ENCODE measurements at places on chromosomes 3 and 15.

DNA sequence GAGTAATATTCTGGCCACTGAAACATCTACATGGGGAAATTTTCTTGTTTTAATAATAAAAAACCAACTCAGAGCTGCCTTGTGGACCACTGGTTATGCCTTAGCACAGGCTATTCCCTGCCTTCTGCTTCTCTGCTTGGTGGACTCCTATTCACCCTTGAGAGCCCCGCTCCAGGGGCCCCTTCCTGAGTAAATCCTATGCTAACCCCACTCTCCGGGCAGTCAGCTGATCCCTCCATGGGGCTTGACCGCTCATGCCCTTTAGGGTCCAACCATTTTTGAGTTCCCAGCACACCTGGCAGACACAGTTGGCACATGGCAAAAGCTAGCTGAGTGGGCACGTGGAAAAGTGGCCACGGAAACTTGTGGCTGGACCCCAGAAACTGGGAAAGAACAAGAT, 38.2 kb downstream of the ATP2B2 start:
- no peak for DNase-seq

DNA sequence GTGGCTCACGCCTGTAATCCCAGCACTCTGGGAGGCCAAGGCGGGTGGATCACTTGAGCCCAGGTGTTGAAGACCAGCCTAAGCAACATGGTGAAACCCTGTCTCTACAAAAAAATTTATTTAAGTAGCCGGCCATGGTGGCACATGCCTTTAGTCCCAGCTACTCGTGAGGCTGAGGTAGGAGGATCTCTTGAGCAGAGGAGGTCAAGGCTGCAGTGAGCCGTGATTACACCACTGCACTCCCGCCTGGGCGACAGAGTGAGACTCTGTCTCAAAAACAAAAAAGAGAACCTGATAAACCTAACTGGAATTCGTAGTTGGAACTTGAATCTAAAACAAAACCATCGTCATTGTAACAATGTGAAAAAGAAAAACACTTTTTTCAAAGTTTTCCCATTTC, 57.1 kb downstream of the TCAIM start:
- DNase-seq = no peak

GRCh38 chr3:47434849-47435248, 40.9 kb downstream of the SCAP start:
- no peak for DNase-seq

GRCh38 chr3:73056014-73056844, 5.2 kb upstream of the EBLN2 start:
- DNase-seq = peak; percentile 46

DNA sequence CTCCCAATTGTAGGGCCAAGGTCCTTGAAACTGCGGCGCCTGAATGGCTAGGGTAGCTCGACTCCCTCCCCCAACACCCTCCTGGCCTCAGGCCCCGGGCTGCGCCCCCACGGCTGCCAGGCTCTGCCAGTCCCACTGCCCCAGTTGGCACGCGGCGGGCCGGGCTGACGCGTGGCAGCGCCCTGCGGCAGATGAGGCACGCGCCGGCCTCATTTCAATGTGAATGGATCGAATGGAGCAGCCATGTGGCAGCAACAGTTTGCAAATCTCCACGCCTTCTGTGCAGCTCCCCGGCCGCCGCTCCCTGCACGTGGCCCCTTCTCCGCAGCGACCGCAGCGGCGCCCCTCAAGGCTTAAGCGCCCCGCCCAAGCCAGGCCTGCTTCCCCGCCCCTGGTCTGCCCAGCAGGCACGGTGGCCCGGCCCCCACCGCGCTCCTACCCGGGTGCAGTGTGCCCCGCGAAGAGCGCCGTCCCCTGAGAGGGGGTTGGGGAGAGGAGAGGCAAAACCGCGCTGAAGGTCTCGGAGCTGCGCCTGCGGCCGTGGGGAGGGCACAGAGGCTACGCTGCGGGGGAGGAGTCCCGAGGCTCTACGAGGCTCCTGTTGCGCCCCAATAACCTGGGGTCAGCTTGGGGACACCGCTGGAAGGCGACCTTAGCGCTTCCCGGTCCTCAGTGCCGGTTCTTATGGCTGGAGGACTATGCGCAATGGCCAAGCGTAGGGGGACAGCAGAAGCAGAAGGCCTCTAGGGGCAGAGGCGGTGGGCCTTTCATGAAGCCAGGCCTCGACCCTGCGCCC, 3.1 kb upstream of the DLL4 start:
- DNase-seq = no peak

DNA sequence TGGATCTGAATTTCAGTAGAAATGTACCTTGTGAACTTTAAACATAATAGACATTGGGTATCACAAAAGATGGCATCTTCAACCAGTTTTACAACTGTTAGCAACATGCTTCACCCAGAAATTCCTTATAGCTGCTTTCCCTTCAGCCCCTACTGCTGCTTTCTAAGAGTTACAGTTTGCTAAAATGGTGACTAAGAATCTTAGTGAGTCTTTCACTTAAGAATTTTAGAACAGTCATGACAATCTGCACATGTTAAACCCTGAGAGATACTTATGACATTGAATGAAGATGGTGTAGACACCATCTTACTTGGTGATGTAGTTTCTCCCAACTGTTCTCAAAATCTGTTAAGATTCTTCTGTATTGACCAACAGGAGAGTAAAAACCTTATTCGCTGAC, 129.7 kb upstream of the UBE2E1 start:
- no peak for DNase-seq

GRCh38 chr3:174792864-174793263, 66.3 kb upstream of the NAALADL2 start:
- no peak for DNase-seq

DNA sequence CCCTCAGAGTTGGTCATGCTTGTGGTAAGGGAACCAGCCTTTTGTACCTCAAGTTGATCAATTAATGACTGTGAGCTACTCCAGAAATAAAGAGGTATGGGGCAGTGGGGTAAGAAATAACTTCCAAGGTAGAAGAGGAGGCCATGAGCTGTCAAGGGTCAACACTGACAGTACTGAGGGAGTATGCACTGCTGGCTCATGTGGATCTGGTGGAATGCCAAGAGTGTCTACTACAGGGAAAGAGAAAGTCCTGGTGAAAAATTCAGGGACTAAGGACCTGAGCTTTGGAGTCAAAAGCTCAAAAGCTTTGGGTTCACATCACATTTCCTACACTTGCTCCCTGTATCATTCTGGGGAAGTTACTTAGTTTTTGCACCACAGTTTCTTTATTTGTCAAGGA, 154.9 kb downstream of the SEMA6D start:
- no peak for DNase-seq

- DNase-seq = no peak
Observed at GRCh38 chr15:33985751-33986150, 17.5 kb downstream of the CHRM5 start.

DNA sequence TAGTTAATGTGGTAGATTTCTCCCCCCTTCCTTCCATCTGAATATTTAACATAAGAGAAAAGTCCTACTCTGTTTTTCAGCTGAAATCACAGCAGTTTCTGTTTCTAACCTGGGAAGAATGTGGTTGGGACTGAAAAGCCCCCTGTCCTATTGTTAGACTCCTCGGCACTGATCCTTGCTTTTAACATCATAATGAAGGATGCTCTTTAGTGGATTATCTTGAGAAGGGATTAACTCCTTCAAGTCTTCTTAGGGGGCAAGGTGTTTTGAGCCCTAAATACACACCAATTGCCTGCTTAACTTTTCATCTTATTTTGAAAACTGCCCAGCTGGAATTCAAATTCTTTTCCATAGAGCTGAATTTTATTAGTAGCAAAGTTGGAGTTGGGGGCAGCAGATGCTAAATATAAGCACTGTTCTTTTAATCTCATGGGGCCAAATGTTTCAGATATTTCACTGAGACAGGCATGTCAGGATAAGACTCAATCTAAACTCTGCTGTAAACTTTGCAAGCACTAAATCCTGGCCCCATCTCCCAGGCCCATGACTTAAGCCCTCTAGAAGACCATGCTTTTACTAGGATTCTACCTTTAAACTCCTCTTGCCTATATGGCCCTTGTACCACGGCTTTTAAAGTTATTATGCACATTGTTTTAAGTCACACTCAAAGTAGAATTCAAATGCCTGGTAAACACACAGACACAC, 243.2 kb upstream of the NR2F2 start:
- no peak for DNase-seq

GRCh38 chr15:99925661-99926461, 192.6 kb upstream of the LYSMD4 start:
- peak; percentile 80 for DNase-seq

DNA sequence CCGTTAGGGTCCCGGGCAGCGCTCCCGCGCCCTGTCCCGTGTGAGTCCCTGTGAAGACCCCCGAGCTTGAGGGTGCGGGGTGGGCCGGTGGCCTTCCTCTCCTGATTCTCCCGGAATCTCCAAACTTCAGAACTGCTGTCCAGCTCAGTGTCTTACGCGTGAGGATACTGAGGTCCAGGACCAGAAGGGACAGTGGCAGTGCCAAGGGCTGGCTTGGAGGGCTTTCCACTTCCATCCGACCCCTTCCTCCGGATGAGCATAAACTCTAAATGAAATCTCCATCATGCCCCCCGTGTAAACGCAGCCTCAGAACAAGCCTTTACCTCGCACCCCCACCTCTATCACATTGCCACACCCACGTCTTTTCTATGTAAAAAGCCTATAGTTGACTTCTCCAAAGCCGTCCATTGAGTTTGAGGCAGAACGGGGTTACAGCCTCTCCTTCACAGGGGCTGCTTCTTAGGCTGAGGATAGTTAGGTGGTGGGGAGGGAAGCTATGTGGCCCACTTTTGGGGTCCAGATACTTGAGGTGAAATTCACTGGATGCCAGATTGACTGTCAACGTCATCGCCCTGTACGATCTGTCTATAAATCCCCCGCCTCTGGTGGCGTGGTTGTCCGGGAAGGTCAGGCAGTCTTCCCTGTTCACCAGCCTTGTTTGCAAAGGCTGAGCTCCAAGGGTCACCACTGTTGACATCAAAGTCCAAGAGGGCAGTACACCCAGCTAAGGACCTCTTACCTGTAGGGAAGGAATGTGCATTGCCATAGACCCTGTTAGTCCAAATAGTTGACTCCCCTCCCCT, 1.1 kb downstream of the EDEM1 start:
- DNase-seq = peak; percentile 25

- no peak for DNase-seq
Observed at GRCh38 chr15:85501574-85501973, 121.2 kb downstream of the AKAP13 start.

GRCh38 chr15:81947548-81947947, 98.3 kb downstream of the MEX3B start:
- no peak for DNase-seq

DNA sequence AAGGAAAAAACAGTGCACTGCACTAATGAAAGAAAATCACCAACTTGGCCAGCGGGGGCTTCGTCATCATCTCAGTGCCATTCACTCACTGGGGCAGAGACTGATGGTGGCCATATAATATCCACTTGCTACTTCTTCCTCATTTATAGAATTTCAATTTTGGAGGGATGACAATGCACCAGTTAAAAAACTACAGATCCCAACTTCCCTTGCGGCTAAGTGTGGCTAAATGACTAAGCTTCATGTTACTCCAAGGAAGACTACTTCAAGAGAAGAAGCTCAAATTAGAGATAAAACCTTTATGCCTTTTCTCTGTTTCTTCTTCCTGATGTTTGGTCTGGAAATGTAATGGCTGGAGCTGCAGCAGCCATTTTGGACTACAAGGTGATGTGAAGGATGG, 38.8 kb downstream of the NGLY1 start:
- DNase-seq = no peak

DNA sequence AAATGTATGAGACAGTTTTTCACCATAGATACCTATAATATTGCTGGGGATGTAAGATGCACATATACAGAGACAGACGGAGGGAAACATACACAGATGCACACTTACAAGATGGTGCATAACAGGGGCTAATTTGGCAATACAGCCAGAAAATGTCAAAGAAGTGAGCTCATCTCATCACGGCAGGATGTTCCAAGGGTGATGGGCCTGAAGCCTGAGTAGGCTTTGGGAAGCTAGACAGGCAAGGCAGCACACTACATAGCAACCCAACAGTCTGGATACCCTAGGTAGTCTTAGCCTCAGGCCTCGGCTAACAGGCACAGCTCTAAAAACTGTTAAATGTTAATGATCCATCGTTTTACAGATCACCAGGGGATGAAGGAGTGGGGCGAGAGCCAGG, 148.5 kb downstream of the OSBPL10 start:
- DNase-seq = no peak

- DNase-seq = no peak
Observed at GRCh38 chr15:72486144-72486543, 12.0 kb downstream of the ARIH1 start.

- no peak for DNase-seq
Observed at GRCh38 chr15:98452238-98452637, 196.1 kb upstream of the IGF1R start.

- no peak for DNase-seq
Observed at GRCh38 chr15:40293905-40294895, 11.3 kb upstream of the ANKRD63 start.

DNA sequence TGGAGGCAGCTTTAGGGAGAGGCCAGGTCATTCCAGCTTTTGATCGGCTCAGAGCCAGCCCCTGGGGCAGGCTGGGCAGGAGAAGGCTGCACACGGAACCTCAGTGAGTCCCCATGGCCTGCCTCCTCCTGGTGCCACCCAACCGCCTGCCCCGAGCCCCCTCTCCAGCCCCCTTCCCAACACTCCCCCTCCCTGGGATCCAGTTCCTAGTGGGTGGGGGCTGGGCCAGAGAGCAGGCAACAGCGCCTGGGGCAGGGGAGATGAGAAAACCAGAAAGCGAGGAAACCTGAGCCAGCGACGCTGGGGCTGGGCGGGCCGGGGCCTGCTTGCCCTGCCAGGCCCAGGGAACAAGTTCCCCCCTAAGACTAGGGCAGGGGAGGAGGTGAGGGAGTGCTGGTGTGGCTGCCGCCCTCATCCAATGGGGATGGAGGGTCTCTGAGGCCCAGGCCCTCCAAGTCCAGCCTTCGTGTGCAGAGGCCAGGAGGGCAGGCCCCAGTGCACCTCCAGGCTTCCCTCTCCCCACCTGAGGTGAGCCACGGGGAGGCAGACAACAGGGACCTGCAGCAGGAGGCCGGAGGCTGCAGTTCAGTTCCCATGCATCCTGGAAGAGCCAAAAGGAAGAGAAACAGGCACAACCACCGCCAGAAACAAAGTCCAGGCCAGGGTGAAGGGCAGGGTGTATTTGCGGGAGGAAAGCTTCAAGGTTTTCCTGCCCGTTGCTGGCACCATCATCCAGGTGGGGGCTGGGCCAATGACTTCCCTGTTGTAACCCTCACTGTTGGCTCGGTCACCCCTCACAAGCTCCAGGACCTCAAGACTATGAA, 4.0 kb upstream of the SEMA3F start:
- DNase-seq = no peak

- no peak for DNase-seq
Observed at GRCh38 chr15:81013396-81013929, 12.7 kb downstream of the TLNRD1 start.

- no peak for DNase-seq
Observed at GRCh38 chr15:77057685-77058084, 13.2 kb downstream of the TSPAN3 start.

GRCh38 chr15:48868536-48868935, 9.4 kb upstream of the EID1 start:
- peak; percentile 16 for DNase-seq

- DNase-seq = no peak
Observed at GRCh38 chr3:14137445-14137844, 12.6 kb downstream of the TMEM43 start.

Data from DMS53 (cell line).